ENCODE measurements at places on chromosomes 16 and 17.

DNA sequence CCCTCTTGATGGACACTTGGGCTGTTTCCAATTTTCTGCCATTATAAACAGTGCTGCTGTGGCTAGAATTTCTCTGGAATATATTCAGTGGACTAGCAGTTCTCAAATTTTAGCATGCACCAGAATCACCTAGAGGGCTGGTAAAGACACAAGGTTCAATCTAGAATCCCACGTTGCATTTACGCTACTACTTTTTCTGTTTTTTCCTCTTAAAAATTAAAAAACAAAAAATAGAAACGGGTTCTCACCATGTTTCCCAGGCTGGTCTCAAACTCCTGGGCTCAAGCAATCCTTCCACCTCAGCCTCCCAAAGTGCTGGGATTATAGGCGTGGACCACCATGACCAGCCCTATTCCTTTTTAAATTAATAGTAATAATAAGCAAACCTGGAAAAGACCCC lies 14.5 kb upstream of the PRM1 start:
- no peak for DNase-seq

GRCh38 chr17:36496018-36496789 lies 9.7 kb downstream of the ZNHIT3 start:
- DNase-seq: no peak

GRCh38 chr16:19288872-19289799 lies 3.6 kb downstream of the CLEC19A start:
- DNase-seq: no peak

- DNase-seq: no peak
These were observed 6.3 kb downstream of the ANKRD11 start for GRCh38 chr16:89484041-89484501.

DNA sequence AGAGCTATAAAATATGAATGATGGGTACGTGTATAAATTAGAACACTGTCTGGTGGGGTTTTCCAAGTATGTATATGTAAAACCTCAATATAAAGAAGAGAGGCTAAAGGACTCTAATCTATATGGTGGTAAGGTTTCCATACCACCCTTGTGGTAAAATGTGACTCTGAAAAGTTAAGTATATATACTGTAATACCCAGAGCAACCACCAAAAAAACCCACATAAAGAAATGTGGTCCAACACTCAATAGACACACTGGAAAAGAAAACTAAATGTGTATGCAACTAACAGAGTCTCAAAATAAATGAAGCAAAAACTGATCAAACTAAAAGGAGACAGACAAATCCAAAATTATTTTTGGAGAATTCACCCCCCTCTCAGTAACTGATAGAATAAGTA lies 72.2 kb downstream of the XPO6 start:
- DNase-seq: no peak

All from renal cortical epithelial cell (primary cell).